ENCODE measurements at places on chromosomes 4 and X.

GRCh38 chr4:134132086-134132783 lies 69.4 kb downstream of the PABPC4L start:
- no peak for DNase-seq

DNA sequence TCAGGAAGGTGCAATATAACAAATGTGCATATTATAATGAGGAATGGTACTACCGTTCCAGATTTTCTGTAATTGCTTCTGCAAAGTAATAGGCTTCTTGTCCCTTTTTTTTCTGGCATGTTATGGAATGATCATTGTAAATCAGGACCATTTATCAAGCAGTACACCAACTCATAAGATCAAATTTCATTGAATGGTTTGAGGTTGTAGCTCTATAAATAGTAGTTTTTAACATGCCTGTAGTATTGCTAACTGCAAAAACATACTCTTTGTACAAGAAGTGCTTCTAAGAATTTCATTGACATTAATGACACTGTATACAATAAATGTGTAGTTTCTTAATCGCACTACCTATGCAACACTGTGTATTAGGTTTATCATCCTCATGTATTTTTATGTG lies 12.6 kb downstream of the IBSP start:
- no peak for DNase-seq

- DNase-seq = no peak
Observed at GRCh38 chr4:176150356-176150682, 45.1 kb downstream of the SPATA4 start.

GRCh38 chr4:168831919-168832762 lies 177.9 kb downstream of the CBR4 start:
- DNase-seq = peak; percentile 63

- no peak for DNase-seq
Observed at GRCh38 chrX:70352496-70352895, 62.6 kb downstream of the KIF4A start.

DNA sequence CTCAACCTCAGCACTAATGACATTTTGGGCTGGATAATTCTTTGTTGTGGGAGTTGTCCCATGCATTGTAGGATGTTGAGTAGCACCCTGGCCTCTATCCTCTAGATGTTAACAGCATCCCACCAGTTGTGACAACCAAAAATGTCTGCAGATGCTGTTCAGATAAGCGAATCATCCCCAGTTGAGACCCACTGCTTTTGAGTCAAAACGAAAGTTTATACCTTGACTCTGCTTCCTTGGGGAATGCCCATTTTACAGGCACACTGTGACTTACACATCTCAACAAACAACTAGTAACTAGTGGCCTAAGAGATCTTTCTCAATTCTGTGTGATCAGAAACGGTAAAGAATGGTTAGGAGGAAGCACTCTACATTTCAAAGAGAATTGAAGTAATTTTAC lies 37.0 kb downstream of the SEPSECS start:
- no peak for DNase-seq

DNA sequence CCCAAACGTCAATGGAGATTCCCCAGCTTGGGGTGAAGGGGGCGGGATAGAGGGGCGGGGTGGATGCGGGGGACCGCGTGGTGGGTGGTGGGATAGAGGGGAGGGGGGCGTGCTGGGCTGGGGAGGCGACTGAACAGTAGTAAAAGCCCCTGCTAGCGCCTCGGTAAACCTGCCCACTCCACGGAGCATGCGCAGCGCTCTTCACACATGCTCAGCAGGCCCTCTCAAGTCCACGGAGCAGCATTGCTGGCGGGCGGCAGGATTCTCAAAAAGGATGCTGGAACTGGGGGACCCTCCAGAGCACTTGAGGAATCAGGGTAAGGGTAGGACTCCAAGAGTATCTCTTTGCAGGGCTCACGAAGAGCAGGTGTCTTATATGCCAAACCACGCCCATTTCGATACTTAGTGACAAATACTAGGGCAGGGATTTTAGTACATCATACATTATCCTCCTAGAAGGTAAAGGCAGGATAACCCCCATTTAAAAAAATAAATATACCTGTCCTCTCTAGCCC lies 378 bp upstream of the RPS6KA6 start:
- DNase-seq = peak; percentile 33

GRCh38 chrX:33211356-33212260 lies at the start of gene DMD:
DMD (minus strand) TSS chrX:33211549; CDS start chrX:33211312, 237 bp downstream.
- no peak for DNase-seq

GRCh38 chr4:17920681-17921080 lies 100.9 kb downstream of the LCORL start:
- DNase-seq = no peak

GRCh38 chr4:26237916-26238315 lies 82.9 kb upstream of the RBPJ start:
- no peak for DNase-seq

GRCh38 chrX:118988911-118989310 lies 14.5 kb downstream of the LONRF3 start:
- DNase-seq = no peak

- no peak for DNase-seq
Observed at GRCh38 chr4:70706044-70706461, 15.7 kb upstream of the RUFY3 start.

DNA sequence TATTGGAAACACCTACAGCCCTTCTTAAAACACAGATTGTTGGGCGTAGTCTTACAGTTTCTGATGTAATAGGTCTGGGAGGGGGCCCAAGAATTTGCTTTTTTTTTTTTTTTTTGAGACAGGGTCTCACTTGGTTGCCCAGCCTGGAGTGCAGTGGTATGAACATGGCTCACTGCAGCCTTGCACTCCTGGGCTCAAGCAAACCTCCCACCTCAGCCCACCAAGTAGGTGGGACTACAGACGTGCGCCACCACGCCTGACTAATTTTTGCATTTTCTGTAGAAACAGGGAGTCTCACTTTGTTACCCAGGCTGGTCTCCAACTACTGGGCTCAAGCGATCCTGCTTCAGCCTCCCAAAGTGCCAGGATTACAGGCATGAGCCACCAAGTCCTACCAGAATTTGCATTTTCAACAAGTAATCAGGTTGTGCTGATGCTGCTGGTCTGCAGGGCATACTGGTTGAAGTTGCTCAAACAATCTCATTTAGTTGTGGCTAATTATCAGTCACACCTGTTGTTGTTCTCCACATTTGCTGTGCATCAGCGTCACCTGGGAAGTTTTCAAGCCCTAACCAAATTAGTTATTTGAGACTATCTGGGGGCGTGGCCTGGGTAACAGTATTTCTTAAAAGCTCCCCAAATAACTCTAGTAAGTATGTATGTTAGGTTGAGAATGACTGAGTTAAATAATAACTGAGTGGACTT lies 14.0 kb downstream of the TMEM154 start:
- no peak for DNase-seq

- DNase-seq = no peak
Observed at GRCh38 chr4:42385516-42385915, 11.8 kb upstream of the SHISA3 start.

GRCh38 chr4:68617003-68617698 lies 41.0 kb upstream of the UGT2B17 start:
- DNase-seq = no peak

GRCh38 chrX:145729635-145730034 lies 88.0 kb upstream of the SLITRK2 start:
- DNase-seq = peak; percentile 45

DNA sequence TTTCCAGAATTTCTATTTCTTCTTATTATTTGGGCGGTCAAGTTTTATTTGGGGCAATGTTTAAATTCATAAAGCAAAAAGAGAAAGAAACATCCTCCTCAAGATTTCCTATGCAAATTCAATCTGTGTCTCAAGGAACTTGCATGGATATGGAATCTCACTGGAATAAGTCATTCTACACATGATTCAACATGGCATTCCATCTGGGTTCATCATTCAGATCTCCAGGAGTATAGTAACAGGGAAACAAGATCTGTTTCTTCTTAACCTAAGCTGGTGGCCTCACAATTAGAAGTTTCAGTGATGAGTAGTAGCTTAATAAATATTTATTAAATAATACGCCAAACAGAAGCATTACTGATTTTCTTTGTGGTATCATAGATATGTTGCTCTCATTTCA lies 19.8 kb downstream of the KLHL34 start:
- no peak for DNase-seq

DNA sequence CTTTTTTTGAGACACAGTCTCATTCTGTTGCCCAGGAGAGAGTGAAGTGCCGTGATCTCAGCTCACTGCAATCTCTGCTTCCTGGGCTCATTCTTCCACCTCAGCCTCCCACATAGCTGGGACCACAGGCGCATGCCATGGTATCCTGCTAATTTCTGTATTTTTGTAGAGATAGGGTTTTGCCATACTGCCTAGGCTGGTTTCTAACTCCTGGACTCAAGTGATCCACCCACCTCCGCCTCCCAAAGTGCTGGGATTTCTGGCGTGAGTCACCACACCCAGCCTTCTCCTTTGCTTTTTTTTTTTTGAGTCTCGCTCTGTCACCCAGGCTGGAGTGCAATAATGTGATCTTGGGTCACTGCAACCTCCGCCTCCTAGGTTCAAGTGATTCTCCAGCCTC lies 94.1 kb downstream of the PDS5A start:
- DNase-seq = no peak

DNA sequence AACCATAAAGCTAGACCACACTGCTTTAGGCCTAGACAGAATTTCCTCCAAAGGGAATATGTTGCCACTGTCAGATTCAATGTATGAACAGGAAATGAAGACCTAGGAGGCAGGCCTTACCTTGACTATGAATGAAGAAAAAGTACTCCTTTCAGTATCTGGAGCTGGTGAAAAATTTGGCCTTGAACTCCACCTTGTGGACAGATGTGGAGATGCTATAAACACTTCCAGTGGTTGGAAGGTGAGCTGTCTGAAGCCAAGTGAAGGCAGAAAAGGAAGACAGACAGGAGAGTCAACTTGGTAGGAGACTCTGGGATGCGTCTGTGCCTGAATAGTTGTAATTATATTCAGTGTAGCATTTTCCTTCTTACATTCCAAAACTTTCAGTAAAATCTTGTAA lies 17.2 kb downstream of the SPIN3 start:
- DNase-seq = no peak

DNA sequence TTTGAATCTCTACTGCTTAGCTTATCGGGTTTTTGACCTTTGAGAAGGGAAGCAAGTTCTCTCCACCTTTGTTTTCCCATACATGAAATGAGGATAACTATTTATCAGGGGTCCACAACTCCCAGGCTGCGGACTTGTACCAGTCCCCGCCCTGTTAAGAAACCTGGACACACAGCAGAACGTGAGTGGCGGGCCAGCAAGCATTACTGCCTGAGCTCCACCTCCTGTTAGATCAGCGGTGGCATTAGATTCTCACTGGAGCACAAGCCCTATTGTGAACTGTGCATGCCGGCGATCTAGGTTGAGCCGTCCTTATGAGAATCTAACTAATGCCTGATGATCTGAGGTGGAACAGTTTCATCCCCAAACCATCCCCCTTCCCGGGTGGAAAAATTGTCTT lies 579.5 kb downstream of the GALNTL6 start:
- DNase-seq = no peak

- no peak for DNase-seq
Observed at GRCh38 chr4:53855581-53856250, 208.7 kb downstream of the CHIC2 start.

- no peak for DNase-seq
Observed at GRCh38 chrX:118383120-118383519, 37.2 kb downstream of the WDR44 start.

- no peak for DNase-seq
Observed at GRCh38 chr4:59037812-59038211, 1927.6 kb upstream of the IGFBP7 start.

GRCh38 chr4:183783991-183784553 lies 121.0 kb upstream of the STOX2 start:
- no peak for DNase-seq

- no peak for DNase-seq
Observed at GRCh38 chr4:102031406-102031805, 240.9 kb downstream of the BANK1 start.

DNA sequence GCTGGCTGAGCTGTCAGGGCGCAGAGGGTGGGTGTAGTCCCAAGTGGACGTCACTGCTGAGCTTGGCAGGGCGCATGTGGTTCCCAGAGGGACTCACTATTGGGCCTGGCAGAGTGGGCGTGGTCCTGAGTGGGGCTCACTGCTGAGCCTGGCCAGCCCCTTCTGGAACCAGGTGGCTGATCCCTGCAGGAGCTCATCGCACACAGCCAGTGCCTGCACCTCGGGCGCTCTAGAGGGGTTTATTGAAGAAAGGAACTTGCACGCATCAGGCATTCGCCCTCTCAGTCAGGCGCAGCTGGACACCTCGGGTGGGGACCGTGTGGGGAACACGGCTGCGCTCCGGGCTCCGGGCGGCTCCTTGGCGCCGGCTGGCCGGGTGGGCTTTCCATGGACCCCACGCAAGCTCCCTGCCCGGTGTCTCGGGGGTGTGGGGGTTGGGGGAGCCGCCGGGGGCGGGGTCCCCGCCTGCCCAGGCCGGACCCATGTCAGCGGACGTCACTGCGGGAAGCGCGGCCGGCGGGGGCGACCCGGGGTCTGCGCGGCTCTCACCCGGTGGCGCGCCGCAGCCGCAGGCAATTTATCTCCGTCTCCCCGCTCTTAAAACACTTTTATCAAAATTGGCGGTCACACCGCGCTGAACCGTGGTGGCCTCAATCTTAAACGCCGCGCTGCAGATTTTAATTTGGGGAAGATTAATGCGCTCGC lies 65.4 kb upstream of the NKX1-1 start:
- DNase-seq = no peak

DNA sequence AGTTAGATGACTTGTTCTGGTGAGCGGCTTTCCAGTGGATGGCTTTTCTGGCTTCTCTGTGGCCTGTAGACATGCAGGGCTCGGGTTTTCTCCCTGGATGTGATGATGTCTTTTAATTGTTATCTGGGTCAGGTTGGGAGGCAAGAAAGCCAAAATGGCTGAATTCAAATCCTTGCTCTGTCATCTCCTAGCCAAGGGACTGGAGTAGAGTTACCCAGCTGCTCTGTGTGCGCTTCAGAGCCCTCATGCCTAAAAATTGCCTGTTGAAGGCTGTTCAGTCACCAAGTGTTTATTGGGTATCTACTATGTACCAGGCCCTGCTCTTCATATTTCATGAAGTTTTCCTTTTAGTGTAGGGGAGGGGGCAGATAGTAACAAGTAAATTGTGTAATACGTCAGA lies 7.3 kb downstream of the DCUN1D4 start:
- DNase-seq = no peak

GRCh38 chr4:76271248-76271647 lies 19.7 kb downstream of the FAM47E start:
- DNase-seq = no peak

DNA sequence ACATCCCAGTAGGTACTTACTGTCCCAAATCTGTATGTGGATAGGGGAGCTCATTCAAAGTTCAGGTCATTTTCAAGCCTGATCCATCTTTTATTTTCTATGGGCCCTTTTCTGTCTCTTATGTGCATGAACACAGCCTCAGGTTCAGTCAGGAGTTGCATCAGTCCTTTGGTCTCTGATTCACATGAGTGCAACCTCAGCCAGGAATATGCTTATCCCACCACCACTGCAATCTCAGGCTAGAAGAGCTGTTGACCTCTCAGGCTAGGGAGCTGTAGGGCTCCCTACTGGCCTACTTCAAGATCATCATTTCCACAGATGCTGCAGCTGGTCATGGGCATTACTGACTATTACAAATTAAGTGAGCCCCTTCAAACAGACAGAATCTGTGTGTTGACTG lies 27.2 kb downstream of the AASDH start:
- no peak for DNase-seq

All from nucleus accumbens (tissue), 56 donors.